ENCODE measurements at places on chromosomes 5 and 9.

DNA sequence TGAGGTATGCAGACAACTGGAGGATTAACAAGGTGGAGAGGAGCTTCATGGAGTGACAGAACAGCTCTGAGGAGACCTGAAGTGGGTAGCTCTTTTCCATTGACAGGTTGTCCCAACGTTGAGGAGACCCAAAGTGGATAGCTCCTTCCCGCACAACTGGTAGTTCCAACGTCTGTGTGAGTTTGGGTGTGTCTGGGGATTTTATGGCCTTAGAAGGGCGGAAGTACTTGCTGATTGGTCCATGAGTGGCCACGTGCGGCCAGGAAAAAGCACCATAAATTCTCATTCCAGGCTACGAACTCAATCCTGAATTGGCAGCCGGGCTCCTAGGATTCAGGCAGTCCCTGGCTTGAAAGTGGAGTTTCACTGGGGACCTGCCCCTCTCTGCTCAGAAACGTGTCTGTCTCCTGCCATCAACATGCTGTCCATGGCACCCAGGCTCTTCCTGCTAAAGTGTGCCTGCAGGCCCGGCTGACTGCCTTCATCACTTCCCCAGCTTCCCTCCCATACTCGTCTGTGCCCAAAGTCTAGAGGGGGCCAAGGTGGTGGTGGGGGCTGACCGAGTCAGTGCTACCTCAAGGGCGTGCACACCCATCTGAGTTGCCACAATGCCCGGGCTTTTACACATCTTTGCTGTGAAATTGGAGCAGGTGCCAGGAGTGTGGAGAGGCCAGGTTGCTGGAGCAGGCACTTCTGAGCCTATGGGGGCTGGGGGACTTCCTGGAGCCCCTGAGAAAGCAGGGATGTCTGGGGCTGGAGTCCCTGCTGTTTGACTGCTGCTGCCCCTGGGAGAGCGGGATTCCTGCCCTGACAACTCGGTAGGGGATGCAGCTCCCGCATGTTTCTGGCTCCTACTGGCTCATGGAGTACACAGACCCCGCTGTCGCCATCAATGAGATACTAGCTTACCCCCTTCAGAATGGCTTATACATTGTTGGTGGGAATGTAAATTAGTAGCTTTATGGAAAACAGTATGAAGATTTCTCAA, 2034.6 kb upstream of the ACO1 start:
- no peak for DNase-seq

DNA sequence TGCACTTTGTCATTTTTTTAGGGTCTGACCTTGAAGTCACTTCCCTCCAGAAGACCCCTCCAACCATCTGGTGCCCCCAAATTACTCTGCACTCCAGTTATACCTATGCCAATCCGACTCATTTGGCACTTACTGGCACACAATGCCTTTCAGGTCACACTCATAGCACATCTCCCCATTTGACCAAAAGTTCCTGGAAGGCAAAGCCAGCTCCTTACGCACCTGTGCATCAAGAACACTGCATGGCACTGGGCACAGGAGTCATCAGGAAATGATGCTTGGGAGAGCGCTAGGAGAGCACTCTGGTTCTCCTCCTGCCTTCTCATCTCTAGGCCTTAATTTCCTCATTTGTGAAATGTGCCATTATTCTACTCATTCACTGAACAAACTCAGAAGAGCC, 2.9 kb downstream of the TNIP1 start:
- DNase-seq, result no peak

- no peak for DNase-seq
Observed at GRCh38 chr5:59547731-59548130, 345.8 kb downstream of the PDE4D start.

DNA sequence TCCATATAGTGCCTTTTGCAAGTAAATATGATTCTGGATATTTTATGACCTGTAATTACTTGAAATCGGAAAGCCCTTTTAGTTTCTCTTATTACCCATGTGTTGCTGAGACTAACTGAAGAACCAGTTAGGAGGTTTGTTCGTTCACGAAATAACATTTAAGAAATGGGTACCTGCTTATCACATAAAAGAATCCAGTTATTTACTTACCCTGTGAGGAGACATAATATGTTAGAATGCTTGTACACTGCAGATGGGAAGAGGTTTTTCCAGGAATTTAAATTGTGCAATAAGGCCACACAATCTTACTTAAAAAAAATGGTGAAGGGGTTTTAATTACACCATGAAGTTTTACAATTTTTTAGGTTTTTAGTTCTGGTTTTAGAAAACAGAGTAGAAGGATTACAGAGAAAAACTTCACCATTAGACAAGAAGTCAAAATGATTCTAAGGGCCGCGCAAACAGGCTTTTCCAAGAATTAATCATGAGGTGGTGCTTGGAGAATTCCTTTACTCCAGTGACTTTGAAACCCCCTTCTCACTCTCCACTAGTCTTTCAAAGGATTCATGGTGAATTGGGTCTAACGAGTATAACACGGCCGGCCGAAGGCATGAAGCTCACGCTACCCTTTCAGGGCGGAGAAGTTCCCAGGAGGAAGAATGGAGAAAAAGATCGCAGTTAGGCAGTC, 1.1 kb upstream of the PTGER4 start:
- DNase-seq, result no peak

- DNase-seq, result no peak
Observed at GRCh38 chr9:34426347-34427074, 31.9 kb downstream of the FAM219A start.

DNA sequence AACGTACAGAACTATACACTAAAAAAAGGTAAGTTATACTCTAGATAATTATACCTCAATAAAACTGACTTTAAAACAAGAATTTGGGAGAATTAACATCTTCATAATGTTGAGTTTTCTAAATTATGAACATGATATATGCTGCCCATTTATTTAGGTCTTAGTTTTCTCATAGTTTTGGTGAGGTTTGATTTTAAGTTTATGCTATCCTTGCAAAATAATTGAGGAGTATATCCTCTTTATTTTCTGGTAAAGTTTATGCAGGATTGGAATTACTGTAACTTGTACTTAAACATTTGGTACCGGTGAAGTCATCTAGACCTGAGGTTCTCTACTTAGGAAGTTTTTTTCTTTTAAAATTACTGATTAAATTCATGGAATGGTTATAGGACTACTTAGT, 38.9 kb upstream of the RNU6ATAC start:
- DNase-seq, result no peak
